ENCODE measurements at places on chromosomes 4 and X. TPM values are rescaled to one million over a fixed set of nuclear protein-coding genes. Genes with fewer than 3 reads are reported as not detected.

The NDUFA1 gene
- total RNA-seq: 71.8 TPM

DNA sequence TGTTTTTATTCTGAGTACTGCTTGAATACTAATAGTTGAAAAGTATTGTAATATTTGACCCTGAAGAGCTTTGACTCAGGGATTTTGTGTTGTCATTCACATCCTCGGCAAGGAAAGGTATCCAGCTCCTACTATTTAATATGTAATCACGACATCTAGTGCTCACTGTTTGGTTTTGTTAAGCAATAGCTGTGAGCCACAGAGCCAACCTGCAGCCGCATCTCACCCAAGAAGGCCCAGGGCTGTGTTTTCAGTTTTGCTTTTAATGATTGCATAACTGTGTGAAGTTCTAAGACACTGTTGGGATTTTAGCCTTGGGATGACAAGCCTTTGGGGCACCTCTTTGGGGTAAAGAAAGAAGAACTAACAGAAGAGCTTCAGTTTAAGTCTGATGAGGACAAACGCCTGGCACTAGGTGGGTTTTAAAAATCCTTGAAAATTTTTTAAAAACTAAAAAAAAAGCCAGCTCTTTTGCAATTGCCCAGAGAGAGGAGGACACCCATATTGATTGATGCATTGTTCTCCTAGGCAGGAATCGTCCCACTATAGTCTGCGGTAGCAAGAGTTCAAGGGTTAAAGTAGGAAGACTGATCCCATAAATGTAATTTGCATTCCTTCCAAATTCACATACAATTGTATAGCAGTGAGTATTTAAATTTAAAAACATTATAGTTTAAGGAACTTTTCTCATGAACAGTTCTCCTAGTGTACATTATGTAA lies 157.8 kb downstream of the RELL1 start:
- no peak for DNase-seq
- no peak overlapping the region for H3K4me3 ChIP-seq
- H3K36me3 ChIP-seq: no peaks in the 10 kb centered on the region
- H3K4me1 ChIP-seq: no peaks in the 10 kb centered on the region
- H3K27me3 ChIP-seq: no peaks in the 10 kb centered on the region

DNA sequence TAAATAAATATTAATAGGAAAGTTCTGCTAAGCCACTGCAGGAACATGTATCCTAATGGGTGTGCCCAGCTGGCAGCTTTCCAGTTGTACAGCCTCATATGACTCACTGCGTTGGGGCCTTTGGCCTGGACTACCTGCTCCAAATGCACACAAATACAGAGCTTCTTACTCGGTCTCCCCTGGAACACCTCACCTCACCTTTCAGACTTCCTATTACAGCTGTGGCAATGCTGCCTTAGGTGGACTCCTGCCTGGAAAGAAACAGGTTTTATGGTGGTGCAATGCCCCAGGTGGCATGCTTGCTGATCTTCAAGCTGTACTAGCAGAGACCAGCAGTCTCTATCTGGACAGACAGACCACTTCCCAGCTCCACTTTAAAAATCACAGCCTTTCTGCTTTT lies 85.7 kb upstream of the EXOC1L start:
- no peaks in the 10 kb centered on the region for H3K4me1 ChIP-seq
- H3K4me3 ChIP-seq: no peak overlapping the region
- H3K27ac ChIP-seq: no peak overlapping the region
- no peaks in the 10 kb centered on the region for H3K36me3 ChIP-seq
- no peaks in the 10 kb centered on the region for H3K27me3 ChIP-seq
- DNase-seq: no peak

DNA sequence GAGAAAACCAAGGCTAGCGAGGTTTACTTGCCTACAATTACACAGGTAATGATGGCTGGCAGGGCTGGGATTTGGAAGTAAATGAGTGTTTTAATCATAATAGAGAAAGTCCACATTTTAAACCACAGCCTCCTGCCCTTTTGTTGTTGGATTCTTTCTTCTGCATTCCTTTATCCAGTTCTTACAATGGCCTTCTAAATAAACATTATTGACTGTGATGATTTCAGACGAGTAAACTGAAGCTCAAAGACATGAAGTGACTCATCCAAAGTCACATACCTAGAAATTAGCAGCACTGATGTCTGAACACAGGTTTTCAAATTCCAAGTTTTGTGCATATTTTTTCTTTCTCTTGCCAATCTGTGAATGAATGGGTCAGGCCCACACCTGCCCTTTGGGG lies 51.2 kb upstream of the C1QTNF7 start:
- H3K27me3 ChIP-seq: no peaks in the 10 kb centered on the region
- H3K4me3 ChIP-seq: no peak overlapping the region
- peaks cover 7% of the 10 kb centered on the region for H3K4me1 ChIP-seq
- H3K36me3 ChIP-seq: no peaks in the 10 kb centered on the region
- no peak for DNase-seq
- no peak overlapping the region for H3K27ac ChIP-seq

DNA sequence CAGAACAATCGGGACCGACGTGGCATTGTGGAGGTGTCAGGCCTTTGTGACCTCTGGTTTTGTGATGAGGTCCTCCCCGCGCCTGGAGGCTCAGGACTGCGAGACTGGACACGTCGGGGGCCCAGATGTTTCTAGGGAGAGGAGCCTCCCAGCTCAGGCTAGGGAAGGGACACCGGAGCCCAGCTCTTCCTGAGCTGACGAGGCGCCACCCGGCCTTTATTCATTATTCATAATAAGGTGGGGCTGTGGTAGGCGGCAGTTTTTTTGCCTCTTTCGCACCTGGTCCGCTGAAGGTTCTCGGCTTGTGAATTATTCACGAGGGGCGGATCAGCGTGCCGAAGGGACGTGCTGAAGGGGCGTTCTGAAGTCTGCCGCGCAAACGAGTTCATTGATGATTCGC lies 2.3 kb upstream of the UBA1 start:
- H3K36me3 ChIP-seq: no peaks in the 10 kb centered on the region
- H3K27me3 ChIP-seq: no peaks in the 10 kb centered on the region
- no peak for DNase-seq
- H3K4me1 ChIP-seq: peaks cover 4% of the 10 kb centered on the region
